ENCODE measurements at places on chromosomes 2 and 18.

GRCh38 chr2:217655651-217656050 lies 347.1 kb downstream of the TNS1 start:
- DNase-seq: no peak

DNA sequence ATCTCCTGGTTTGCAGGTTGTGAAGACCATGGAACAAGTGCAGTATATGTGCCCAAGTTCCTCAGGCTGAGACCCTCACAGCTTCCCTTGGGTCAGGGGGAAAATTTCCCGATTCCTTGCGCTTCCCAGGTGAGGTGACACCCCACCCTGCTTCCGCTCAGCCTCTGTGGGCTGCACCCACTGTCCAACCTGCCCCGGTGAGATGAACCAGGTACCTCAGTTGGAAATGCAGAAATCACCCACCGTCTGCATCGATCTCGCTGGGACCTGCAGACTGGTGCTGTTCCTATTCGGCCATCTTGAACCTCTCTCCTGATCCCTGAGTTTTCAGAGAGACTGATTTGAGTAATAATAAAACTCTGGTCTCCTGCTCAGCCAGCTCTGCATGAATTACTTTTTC lies 30.6 kb downstream of the CHCHD5 start:
- DNase-seq: no peak

DNA sequence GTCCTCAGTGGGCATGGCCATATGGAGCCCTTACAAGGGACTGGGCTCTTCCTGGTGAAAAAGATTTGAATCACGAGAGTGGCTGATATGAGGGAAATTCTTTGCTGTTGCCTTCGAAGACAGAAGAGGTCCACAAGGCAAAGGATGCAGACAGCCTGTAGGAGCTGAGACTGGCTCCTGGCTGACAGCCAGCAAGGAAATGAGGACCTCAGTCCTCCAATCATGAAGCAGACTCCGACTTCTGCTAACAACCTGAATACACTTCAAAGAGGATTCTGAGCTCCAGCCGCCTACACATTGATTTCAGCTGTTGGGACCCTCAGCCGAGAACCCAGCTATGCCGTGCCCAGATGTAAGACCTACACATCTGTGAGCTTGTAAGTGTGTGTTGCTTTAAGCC lies 3.0 kb upstream of the ST8SIA5 start:
- no peak for DNase-seq

GRCh38 chr2:215361876-215362561 lies 50.2 kb downstream of the ATIC start:
- peak; percentile 17 for DNase-seq

GRCh38 chr2:217418090-217418489 lies 558.2 kb upstream of the TNP1 start:
- DNase-seq: peak; percentile 88

GRCh38 chr2:138504546-138505235 lies 3.1 kb downstream of the SPOPL start:
- DNase-seq: no peak

DNA sequence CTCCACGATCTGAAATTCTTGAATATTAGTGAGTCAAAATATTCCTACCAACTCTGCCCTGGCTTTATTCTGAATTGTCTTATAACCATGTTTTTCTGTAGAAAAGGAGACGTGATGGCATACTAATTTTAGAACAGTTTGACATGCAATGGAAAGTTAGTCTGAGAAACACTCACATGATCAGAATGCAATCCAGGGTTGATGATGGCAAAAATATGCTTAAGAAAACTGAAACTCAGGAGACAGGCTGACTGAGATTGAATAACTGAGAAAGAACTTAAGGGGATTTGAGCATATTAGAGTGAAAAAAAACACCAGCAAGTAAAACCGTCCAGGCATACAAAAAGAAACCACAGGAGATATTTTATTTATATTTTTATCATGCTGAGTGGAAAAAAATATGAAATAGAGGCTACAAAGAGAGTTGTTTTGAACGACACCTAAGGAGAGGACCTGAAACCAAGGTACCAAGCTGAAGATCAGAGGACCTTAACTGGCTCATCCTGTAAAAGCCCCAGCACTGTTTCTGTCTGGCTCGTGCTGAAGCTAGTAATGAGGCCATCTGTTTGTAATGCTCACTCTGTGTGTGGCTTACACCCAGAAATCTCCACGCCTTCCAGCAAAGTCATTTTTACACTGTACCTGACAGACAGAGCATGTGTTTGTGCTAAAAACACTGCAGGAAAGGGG lies 437.2 kb upstream of the PKDCC start:
- DNase-seq: peak; percentile 36

- peak; percentile 27 for DNase-seq
Measured at GRCh38 chr2:113977060-113977659, 87.3 kb downstream of the ACTR3 start.

DNA sequence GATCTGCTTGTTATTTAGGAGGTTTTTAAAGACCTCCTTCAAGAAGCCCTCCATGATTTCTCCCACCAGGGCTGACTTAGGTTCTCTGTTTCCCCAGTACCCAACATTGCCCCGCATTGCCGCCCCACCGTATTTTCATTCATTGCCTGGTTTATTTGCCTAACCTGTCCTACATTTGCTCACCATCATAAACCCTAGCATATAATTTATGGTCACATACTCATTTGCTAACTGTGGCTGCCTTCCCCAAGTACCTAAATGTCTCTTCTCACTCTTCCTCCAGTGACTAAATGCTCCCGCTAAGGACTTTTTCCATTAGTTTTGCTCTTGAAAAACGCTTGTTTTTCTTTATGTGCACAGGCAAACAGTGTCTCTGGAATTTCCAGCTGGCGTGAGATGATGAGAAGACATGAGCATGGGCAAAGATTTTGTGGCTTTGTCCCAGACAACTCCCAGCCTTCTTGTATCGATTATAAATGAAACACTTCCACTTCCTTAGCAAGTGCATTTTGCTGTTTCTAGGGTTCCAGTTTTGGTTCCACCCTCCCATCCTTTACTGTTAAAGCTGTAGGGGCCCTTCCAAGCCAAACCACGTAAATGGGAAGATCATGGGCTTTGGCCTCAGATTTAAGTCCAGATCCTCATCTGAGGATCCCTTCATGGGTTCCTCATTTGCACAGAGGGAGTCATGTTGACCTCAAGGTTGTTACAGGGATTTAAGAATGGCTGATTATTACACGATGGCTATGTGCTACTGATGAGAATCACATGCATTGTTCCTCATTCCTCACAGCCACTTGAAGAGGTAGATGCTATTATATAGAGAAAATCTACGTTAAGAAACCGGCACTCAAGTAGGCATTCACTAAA lies 21.0 kb upstream of the ARMC9 start:
- no peak for DNase-seq

DNA sequence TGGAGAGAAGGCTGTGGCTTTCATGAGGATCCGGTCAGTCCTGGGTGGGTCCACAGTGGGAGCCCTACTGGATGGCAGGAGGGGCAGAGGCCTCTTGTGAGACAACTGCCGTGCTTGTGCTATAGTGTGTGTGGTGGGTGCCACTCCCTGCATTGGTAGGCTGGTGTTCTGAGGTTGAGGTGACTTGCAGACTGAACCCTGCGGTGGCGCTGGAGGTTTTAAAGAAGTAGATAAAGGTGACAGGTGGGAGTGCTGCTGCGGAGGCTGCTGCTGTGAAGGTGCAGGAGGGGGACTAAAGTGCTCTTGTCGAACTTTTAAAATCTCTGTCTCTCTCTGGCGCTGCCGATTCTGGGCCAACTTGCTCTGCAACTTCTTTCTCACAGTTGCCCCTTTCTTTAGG lies 29.7 kb downstream of the INO80D start:
- no peak for DNase-seq

DNA sequence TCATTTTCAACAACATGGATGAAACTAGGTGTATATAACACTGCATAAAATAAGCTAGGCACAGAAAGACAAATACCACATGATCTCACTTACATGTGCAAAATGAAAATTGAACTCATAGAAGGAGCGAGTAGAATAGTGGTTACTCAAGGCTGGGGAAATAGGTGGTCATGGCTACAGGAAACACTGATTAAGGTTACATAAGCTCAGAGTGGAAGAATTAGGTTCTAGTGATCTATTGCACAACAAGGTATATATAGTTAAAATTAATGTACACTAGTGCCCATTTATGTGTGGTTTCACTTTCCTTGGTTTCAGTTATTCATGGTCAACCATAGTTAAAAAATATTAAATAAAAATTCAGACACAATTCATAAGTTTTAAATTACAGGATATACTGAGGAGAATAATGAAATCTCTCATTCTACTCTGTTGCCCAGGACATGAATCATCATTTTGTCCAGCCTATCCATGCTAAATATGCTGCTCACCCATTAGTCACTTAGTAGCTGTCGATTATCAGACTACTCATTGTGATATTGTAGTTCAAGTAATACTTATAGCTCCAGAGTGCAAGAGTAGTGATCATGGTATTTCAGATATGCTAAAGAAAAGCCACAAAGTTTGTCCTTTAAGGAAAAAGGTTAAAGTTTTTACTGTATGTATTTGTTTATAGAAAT lies 1530.9 kb upstream of the LRRTM1 start:
- no peak for DNase-seq

DNA sequence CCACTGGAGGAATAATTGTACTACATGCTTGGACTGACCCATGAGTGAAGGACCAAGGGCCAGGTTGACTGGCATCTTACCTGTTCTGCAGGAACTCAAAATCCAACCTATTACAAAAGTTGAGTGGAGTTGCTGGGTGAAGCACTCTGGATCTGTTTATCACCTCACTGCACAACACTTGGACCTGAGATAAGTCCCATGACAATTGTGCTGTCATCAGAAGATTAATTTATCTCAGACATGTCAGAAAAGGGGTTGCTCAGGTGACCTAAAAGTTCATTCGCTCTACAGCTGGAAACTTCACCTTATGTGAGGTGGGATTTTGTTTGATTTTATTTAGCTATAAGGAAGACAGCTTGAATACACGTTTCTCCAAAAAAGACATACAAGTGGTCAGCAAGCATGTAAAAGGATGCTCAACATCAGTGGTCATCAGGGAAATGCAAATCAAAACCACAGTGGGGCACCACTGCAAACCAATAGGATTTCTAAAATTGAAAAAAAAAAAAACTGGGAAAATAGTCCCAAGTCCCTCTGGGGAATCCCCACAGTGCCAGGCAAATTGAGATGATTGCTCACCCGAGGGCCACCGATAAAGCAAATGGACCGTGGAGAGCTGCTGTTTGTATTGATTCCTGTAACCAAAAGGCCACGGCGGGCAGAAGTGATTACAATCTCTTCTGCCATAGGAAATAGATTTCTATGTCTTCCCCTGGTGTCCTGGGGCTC lies 65.8 kb upstream of the SLC35F5 start:
- DNase-seq: peak; percentile 17

DNA sequence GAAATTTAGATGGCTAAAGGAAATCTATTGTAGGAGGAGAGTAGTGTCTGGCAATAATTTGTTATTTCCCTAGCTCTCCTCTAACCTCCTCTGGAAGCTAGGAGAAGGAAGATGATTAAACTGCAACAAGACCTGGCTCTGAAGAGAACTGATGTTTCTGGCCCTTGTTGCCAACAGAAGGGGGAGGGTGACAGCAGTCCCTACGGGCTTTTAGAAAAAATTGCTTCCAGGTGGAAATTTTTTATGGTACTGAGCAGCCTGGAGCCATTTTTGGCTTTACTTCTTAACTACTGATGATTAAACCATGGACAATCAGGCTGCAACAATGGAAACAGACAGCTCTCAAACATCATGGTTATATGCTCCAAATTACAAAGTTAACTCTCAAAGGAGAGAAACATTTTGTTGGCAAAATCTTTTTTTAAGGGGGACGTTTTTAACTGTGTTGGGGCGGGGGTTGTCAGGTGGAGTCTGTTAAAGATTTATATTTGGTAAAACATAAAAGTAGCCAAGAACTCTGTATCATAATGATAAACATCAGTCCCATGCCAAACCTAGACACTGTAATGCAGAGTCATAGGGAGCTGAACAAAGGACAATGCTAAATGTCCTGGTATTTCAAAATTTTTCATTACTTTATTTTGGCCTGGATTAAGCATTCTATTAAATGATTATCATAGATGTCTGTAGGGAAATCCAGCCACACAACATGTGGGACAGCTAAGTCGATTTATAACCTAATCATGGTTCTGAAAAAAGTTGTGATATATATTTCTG lies 70.0 kb downstream of the EXOC6B start:
- peak; percentile 1 for DNase-seq

- no peak for DNase-seq
Measured at GRCh38 chr2:232196802-232197201, 181.7 kb upstream of the ALPP start.

DNA sequence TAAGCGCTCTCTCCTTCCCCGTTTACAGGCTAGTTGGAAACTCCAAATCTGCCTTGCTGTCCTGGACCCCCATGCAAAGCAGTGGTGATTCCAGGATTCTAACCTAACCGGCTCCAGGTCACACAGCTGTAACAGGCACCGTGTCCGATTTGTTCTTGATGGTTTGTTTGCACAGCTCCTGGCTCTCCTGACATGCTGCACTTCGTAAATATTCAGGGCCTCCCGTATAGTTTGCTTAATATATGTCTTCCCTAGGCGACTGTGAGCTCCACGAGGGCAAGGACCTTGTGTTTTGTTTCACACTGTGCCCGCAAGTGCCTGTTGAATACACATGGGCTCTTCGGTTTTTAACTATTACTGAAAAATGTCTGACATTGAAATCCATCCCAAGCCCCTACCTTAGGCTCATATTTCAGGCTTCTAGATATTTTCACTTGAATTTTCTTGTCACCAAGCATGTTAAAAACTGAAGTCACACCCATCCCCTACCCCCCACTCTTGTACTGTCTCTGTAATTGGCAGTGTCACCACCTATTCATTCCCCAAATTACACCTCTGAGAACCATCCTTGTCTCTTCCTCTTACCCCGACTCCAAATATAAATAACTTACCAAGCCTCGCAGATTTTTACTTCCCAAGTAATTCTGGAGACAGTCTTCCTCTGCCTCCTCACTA lies 1.0 kb upstream of the PUM2 start:
- DNase-seq: no peak

GRCh38 chr2:119644186-119644585 lies 34.8 kb upstream of the TMEM177 start:
- DNase-seq: peak; percentile 47

DNA sequence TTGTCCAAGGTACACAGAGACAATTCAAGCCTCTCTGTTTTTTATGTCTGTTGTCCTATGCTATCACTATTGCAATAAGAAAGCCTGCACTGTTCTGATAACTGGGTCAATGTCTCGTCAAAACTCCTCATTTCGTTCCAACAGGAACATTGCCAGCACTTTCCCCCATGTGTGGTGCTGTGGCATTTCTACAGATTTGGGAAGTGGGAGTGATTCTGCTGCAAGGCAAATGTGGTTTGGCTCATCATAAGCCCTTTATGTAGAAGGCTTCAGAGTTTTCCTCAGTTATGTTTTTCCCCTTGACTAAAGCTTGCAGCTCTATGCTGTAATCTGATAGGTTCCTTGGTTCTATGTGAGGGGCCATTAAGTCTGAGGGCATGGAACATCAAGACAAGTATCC lies 324.1 kb upstream of the TCF4 start:
- no peak for DNase-seq

- no peak for DNase-seq
Measured at GRCh38 chr18:58612315-58613055, 16.4 kb downstream of the ALPK2 start.

Measured in IMR-90 (cell line).